ENCODE measurements at places on chromosomes 2 and 18.

DNA sequence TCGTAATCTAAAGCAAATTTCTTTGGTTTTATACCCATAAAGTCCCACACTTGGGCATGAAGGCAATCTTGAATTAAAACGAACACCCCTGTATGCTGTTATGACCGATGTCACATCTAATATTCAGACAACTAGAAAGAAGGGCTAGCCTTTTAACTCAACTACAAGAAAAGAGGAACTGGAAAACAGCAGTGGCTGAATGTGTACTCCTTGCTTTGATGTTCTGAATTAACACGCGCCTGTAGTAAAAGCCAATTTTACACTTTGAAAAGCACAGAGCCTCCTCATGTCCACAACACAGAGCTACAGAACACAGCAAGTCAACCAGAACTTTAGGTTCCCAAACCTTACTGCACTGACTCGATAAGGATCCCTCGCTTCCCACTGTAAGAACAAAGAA is 147.6 kb downstream of the HDAC4 start:
- no peak for DNase-seq

DNA sequence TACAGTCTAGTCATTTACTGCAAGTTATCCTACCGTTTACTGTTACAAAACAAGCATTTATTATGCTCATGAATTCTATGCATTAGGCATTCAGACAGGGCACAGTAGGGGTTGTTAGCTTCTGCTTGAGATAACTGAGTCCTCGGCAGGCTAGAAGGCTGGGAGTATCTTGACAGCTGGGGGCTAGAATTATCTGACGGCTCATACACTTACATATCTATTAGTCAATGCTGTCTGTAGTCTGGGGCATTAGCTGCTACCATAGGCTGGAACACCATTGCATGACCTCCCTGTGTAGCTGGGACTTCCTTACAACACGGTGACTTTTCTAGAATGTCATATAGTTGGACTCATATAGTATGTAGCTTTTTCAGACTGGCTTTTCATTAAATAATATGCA is 61.9 kb upstream of the ALK start:
- no peak for DNase-seq

DNA sequence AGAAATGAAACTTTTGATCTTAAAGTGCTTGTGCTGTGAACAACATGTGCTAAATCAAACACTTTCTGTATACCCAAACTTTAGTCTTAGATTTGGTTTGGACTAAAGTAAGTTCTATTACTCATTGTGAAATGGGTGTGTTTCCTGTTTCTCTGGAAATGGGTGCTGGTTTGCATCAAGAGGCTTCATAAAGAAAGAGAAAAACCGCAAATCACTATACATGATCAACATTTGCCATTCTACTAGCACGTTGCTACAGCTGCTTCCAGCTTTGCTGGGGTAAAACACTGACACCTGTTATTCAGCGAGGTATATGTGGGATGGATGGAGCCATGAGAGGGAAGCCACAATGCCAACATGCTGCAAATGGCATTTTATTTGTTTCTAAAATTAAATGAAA is 547.0 kb upstream of the ACVR2A start:
- DNase-seq = no peak

GRCh38 chr18:79844999-79845563 is 47.3 kb downstream of the KCNG2 start:
- DNase-seq = no peak

- no peak for DNase-seq
Measured at GRCh38 chr2:54628418-54628817, 95.0 kb upstream of the EML6 start.

GRCh38 chr18:48132797-48133655 is 202.6 kb upstream of the SMAD2 start:
- no peak for DNase-seq

DNA sequence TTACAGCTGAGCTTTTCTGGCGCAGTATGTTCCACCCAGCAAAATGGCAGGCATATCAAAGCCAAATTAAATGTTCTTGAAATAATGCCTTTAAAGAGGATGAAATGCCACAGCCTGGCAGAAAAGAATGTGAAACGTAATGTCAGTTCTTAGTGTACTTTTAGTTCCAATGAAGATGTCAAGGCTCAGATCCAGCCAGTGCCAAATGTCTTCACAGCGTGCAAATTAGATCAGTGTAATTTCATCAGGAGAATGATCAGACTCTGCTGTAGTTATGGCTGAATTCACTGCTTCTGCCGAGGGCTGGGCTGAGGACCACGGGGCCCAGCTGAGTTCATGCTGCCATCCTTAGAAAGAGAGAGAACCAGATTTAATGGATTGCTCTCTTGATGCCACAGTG is 78.7 kb upstream of the ITGA4 start:
- DNase-seq = no peak

DNA sequence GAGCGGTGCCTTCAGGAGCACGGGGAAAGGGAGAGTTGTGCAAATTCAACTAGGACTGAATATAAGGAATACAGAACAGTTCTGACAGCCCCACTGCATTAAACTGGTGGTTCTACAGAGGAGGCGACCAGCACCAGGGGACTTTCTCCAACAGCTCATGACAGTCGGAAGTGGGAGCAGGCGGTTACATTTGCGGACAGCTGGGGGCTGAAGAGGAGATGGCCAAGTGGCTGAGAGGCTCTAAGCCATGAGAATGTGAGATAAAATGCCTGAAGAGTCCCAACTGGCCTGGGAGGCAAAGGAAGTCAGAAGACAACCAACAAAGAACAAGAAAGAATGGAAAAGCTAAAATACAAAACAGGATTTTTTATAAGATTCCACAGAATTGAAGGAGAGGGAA is 141.3 kb downstream of the L3MBTL4 start:
- DNase-seq = no peak

- DNase-seq = no peak
Measured at GRCh38 chr2:195279840-195280427, 377.1 kb upstream of the SLC39A10 start.

GRCh38 chr2:98501876-98502275 is 57.2 kb downstream of the INPP4A start:
- DNase-seq = no peak

- DNase-seq = no peak
Measured at GRCh38 chr2:70753902-70754301, 14.1 kb downstream of the ADD2 start.

- no peak for DNase-seq
Measured at GRCh38 chr18:39399662-39400061, 1834.1 kb upstream of the CELF4 start.

- no peak for DNase-seq
Measured at GRCh38 chr2:39266139-39266805, 22.5 kb upstream of the CDKL4 start.

- no peak for DNase-seq
Measured at GRCh38 chr18:68865021-68865420, 67.1 kb downstream of the CCDC102B start.

GRCh38 chr2:135212757-135213156 is 160.7 kb downstream of the RAB3GAP1 start:
- DNase-seq = no peak

DNA sequence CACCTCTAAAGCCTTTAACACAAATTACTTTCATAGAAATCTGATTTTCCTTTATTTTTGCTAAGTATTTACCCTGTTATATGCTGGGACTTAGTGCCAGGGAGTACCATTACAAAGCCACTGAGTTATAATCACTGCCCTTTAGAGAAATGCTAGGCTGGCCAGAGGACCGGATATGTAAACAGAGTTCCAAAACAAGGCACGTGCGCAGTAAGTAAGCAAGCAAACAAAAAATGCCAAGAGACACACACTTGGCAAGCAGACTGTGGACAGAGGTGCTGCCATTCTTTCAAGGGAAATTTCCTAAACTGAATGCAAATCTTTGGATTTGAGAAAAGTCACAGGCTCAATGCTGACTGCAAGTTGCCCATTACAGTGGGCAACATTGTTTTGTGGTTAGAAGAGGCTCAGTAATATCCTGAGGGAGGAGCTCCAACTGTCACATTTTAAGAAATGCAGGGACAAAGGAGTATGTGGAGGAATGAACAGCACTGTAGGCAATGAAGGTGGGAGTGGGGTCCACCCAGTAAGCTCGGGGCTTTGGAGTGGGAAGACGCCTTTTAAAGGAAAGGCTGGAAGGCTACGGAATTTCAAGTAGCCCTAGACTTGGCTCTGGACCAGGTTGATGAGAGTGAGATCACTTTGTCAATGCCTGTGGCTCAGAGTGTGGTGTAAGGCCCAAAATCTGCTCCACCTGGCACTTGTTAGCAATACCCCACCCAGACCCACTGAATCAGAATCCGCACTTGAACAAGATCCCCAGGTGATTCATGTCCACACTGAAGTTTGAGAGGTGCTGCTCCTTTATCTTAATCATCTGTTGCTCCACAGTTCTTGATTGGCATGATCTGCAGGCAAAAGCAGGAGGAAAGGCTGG is 2.1 kb upstream of the PARD6G start:
- no peak for DNase-seq

DNA sequence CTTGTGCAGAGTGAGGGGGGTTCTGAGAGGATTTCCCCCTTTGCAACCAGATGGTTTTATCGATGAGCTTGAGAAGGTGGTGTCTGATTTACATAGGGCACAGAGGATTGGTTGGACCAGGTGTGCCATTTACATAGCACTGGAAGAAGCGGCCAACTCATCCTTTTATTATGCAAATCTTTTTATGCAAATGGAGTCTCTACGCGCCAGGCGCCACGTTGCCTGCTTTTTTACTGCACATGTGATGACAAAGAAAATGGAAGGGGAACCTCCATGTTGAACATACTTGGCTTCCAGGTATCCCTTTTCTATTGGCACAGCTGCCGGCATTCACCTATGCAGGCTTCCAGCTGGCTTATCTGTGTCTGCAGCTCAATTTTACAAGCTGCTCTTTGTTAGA is 18.4 kb upstream of the TXNL4A start:
- DNase-seq = no peak

DNA sequence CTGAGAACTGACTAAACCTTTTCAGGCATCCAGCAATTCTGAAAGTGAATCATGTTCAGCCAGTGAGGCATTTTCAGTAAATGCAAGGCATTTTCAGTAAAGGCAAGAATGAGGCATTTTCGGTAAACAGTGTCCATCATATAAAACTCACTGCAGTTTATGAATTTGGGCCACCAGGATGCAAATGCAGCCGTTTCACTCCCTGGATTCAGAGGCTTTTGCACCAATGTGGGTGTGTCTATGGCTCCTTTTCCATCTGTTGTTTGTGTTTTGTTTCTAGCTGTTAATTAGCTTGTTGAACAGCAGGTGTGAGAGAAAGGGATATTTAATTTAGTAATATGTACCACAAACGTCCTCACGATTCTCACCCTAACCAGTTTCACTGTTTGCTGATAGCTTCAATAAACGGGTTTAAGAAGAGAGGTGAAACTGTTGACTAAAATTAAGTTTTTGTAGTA is 116.3 kb upstream of the PGAP1 start:
- no peak for DNase-seq

GRCh38 chr18:38042211-38042890 is 476.8 kb upstream of the CELF4 start:
- no peak for DNase-seq

GRCh38 chr18:57863706-57864105 is 60.6 kb upstream of the ATP8B1 start:
- no peak for DNase-seq

DNA sequence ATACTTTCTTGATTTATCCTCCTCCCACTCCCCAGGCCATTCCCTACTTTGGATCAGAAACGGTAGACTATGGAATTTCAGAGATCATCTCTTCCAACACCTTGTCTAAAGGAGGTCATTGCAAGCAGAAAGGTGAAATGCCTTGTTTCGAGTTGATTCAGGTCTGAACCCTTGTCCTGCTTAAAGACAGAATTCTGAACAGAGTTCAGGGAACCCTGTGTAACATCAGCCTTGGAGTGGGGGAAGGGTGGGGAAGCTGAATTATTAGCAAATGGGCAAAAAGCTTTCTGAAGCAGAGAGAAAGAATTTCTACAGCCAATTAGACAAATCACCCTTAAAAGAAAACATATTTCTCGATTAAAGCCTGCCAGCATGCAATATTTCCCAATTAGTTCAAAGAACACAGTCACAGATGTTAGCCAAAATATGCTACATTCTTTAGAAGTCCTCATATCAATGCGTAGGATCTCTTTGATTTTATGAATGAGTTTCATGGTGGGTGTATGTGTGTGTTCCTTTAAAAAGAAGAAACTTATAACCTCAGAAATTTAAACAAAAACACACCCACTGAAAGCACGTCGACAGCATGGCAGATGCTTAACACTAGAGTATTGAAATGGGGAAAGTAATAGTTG is 353.1 kb downstream of the RND3 start:
- DNase-seq = no peak

- no peak for DNase-seq
Measured at GRCh38 chr18:37532917-37533316, 32.7 kb downstream of the CELF4 start.

GRCh38 chr2:20471148-20471547 is 24.3 kb downstream of the RHOB start:
- DNase-seq = no peak

GRCh38 chr2:126822921-126823320 is 75.8 kb upstream of the TEX51 start:
- no peak for DNase-seq

- DNase-seq = no peak
Measured at GRCh38 chr2:223901854-223902253, 43.3 kb downstream of the WDFY1 start.

DNA sequence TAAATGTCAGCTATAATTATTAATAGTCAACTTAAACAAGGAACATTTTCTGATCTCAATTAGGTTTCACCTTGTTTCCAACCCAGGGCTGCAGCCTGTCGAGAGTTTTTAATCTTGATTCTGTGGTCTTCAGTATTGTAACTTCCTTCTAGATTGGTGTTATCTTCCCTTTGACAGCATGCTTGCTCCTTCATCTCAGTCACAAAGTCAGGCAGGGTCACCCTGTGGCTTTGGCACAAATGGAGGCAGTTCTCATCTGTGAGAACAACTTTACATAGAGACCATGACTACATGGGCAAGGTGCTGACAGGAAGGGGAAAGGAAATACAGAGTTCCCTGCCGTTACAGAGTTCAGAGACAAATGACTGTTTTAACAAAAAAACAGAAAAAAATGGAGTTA is 50.5 kb downstream of the HNRNPLL start:
- DNase-seq = no peak

GRCh38 chr2:75134860-75135259 is 64.5 kb downstream of the TACR1 start:
- DNase-seq = no peak

DNA sequence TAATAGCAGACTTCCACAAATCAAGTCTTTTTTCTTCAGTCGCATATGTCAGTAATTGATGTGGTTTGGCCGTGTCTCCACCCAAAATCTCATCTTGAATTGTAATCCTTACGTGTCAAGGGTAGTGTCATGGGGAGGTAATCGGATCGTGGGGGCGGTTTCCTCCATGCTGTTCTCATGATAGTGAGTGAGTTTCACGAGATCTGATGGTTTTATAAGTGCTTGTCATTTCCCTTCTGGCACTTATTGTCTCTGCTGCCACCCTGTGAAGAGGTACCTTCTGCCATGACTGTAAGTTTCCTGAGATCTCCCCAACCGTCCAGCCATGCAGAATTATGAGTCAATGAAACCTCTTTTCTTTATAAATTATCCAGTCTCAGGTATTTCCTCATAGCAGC is 478.8 kb downstream of the PTPRM start:
- DNase-seq = no peak

GRCh38 chr18:75504469-75504868 is 77.0 kb upstream of the SMIM21 start:
- DNase-seq = no peak
